Naive thymus-derived CD8-positive, alpha-beta T cell (primary cell): ENCODE measurements at places on chromosomes 3 and 15. TPM values are rescaled to one million over a fixed set of nuclear protein-coding genes. Genes with fewer than 3 reads are reported as not detected.

DNA sequence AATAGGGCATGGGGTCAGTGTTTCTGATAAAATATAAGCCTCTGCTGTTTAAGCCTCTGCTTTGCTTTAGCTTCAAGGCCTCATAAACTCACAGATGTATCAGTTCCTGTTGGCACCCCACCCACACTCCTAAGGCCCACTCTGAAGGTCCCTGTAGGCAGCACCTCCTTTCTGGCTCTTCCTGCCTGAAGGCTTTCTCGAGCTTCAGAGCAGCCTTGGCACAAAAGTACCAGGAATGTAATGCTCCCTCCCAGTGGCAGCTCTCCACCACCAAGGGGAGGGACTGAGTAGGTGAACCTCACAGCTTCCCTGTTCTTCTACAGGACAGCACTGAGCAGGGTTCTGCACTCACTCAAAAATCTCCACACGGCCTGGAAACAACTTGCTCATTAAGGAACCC, 102.2 kb downstream of the ABHD5 start:
- DNase-seq: no peak

DNA sequence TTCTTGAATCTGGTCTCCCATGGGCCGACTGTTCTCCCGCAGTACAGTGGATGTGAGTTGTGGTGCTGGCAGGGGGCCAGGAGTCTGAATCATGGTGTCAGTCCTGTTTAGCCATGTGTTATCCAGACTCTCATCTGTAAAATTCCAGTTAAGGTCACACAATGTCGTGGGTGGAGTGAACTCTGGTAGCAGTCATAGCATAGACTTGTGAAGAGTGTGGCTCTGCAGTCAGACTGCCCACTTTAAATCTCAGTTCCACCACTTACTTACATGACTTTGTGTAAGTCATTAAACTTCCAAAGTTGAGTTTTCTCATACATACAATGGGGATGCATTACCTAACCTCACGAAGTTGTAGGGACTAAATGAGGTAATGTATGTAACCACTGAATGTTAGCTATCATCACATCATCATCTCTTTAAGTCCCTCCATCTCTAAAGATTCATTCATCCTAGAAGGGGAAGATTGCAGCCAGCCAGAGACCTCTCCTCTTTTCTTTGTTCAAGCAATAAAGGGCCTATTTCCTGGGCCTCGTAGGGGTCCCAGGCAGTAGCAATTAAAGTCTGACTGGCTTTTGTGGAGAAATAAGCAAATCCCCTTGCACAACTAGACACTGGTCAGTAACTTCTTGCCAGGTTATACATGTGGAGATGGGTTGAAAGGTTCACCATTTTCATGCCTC, 93.9 kb downstream of the PCCB start:
- DNase-seq: no peak

- DNase-seq: no peak
Observed at GRCh38 chr3:119497820-119498185, 544 bp upstream of the TIMMDC1 start.

- no peak for DNase-seq
Observed at GRCh38 chr3:14324224-14324944, 78.0 kb upstream of the SLC6A6 start.

DNA sequence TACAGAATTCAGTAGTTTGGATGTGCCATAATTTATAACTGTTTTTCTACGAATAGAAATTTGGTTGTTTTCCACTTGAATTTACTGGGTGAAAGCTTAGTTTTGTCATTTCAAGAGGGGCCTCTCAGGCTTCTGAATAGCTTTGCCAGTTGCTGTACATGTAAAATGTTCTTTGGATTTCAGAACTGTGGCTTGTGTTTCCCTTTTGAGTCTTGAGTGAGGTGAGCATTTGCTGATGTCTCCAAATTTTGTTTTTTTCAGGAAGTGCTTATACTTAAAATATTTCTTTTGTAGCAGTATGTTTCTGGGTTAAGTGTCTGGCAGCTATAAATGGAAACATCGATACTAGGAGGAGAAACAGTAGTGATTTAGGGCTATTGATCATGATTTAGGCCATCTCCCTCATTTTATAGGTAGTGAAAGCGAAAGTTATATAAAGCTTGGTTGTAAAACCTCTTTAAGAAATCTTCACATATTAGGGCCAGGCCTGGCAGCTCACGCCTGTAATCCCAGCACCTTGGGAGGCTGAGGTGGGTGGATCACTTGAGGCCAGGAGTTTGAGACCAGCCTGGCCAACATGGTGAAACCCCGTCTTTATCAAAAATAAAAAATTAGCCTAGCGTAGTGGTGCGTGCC, 9.2 kb upstream of the TRAK1 start:
- DNase-seq: no peak

- DNase-seq: no peak
Observed at GRCh38 chr3:8635631-8636030, 9.0 kb downstream of the SSUH2 start.

DNA sequence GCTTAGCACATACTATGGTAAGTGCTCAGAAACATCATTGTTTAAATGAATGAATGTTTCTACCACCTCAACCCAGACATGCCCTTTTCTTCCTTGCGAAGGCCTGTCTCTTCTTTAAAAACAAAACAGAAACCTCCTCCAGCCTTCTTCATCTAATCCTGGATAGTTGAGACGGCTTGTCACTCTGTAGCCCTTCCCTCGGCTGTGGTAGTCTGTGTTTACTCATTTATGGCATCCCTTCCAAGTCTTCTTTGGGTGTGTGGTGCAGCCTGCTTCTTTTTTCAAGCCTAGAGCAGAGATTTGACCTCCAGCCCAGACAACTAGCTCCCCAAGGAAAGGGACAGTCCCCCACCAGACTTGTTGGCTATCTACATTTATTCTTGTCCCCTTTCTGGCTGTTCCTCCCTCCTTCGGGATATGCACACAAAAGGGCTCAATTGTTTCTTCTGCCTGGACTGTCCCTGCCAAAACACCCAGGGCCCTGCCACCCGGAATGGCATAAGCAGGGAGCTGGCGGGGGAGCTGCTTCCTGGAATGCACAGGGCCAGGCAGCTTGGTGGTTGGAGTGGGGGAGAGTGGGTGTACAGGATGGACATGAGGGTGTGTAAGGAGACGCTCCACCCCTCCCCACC, 67.8 kb downstream of the ITGA11 start:
- no peak for DNase-seq

DNA sequence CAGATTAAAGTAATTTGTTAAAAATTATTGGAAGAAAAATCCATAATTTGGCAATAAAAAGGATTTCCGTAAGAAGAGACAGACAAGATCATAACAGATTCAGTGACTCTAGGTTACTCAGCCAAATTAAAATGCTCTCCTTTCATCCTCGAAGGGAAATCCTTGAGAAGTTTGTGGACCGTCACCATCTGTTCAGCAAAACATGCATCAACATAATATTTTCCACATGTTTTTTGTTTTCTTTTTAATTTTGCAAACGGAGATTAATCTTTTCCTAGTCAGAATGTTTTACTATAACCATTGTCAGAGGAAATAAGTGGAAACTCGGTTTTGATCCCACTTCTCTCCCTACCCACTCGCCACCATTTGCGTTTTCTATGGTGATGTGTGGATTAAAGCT, 128.3 kb downstream of the TMCO5A start:
- DNase-seq: no peak

- no peak for DNase-seq
Observed at GRCh38 chr15:25863968-25864580, 947 bp upstream of the ATP10A start.

DNA sequence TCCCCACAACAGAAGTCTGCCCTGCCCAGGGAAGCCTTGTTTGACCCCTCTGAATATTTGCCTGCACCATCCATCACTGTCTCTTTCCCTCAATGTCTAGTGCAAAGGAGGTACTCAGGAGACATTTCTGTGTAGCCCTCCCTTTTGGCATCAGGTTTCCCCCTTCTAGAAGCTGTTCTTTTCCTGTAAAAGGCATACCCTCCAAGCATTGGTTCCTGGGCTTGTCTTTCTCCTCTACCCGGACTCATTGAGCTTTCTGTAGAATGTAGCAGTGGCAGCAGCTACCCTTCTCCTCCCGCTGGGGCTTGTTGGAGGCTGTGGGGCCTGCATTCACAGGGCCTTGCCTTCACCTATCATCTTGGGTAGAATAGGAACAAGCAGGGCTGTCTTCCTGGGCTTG, 63.5 kb downstream of the CTDSPL start:
- DNase-seq: no peak

- no peak for DNase-seq
Observed at GRCh38 chr3:98962951-98963350, 61.5 kb upstream of the DCBLD2 start.

DNA sequence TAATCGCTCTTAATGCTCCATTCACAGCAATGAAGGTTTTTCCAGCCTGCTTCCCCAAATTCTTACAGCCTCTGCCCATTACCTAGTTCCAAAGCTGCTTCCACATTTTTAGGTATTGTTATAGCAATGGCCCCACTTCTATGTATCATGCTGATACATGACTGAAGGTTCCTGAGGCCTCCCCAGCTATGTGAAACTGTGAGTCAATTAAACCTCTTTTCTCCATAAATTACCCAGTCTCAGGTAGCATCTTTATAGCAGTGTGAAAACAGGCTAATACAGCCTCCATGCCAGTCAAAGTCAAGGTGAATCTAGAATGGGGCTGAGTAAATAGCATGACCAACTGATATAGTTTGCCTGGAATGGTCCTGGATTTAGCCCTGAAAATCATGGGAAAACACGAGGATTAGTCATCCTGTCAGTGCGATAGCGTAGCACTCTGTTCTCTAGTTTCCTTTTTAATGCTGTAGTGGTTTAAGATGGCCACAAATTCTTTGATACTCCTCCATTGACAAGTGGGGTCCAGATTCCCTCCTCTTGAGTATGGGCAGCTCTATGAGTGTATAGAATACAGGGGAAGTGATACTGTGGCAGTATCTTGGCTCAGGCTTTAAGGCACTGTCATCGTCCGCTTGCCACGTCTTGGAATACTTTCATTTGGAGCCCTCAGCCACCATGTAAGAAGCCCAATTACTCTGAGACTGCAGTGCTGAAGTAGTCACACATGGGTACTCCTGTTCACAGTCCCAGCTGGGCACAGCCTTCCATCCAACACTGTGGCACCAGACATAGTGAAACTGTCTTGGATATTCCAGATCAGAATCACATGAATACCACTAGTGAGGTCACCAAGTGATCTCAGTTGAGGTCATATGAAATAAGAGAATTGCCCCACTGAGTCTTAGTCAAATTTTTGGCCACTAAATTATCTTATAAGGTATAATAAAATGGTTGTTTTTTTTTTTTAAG, 94.0 kb upstream of the PLCL2 start:
- no peak for DNase-seq

DNA sequence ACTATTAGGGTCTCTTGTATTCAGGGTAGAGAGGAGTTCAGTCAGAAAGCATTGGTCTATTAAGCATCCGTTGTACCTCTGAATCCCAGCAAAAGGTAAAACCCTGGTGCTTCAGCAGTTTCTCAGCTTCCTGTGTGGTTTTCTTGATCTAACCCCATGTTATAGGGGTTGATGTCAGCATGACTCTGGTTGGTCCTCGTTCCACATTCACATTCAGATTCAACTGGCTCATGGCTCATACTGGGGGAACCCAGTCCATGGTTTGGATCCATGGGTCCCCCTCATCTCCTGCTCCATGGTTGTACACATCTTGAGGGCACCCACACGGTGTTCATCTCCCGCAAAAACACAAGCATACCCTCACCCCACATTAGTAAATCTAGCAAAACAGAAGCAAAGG, 47.7 kb upstream of the C2CD4B start:
- no peak for DNase-seq

- no peak for DNase-seq
Observed at GRCh38 chr3:94012185-94012584, 16.2 kb downstream of the STX19 start.

DNA sequence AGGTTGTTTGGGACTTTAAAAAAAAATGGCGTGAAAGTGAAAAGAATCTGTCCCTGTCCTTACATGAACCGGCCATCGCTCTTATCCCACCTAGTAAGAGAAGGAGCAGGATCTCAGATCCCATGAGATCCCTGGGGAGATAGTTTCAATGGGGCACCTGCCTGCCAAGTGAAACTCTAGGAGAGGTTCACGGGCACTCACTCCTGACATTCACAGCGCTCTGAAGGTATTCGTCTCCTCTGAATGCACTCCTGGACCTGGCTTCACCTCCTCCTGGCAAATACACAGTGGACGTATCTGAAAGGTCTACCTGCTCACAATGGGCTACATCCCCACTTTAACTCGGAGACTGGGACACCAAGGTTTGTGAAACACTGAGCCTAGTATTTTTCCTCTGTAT, 248.7 kb upstream of the ICE2 start:
- no peak for DNase-seq

- DNase-seq: no peak
Observed at GRCh38 chr3:72247645-72248388, 462.9 kb upstream of the PROK2 start.

DNA sequence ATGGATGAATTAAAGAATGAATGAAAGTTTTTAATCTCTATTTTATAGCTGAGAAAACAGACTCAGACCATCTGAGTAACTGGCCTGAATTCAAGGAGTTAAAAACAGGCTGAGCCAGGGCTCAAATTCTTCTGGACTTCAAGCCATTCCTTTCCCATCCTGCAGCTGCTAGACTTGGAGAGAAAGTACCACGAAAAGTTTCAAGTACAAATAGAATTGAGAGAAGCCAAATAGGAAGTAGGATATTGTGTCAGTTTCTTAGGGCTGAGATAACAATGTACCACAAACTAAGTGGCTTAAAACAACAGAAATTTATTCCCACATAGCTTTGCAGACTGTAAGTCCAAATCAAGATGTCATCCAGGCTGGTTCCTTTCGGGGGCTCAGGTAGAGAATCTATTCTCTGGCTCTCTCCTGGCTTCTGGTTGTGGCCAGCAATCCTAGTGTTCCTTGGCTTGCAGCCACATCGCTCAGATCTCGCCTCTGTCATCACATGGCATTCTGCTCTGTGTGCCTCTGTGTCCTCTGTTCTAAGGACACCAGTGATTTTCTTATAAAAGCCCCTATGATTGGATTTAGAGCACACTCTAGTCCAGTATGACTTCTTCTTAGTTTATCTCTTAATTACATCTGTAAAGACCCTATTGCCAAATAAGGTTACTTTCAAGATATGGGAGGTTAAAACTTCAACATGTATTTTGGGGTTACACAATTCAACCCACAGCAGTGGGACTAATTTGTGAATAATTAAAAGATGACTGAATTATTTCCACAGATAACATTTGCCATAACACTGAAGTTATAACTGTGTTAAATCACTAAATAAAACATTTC, 25.7 kb upstream of the GOLIM4 start:
- no peak for DNase-seq

GRCh38 chr3:52259448-52259847, 13.9 kb downstream of the PPM1M start:
- DNase-seq: no peak

GRCh38 chr3:12828751-12829150, 12.6 kb downstream of the RPL32 start:
- DNase-seq: no peak

GRCh38 chr3:10485380-10485779, 20.0 kb downstream of the ATP2B2 start:
- no peak for DNase-seq

NPAP1 gene
- polyA plus RNA-seq: not detected

PCNP gene
- polyA plus RNA-seq: 124 TPM

SPESP1 gene
- polyA plus RNA-seq: 0.36 TPM

PLSCR5 gene
- polyA plus RNA-seq: not detected

SENP7 gene
- polyA plus RNA-seq: 6.7 TPM

SERPINI1 gene
- polyA plus RNA-seq: 4.7 TPM

PAQR9 gene
- not detected for polyA plus RNA-seq

MNS1 gene
- polyA plus RNA-seq: not detected

RBMS3 gene
- not detected for polyA plus RNA-seq
